ENCODE measurements at places on chromosomes 3 and 15.
A peak's percentile ranks its signal among the peaks of the same experiment; 100 is the strongest.

DNA sequence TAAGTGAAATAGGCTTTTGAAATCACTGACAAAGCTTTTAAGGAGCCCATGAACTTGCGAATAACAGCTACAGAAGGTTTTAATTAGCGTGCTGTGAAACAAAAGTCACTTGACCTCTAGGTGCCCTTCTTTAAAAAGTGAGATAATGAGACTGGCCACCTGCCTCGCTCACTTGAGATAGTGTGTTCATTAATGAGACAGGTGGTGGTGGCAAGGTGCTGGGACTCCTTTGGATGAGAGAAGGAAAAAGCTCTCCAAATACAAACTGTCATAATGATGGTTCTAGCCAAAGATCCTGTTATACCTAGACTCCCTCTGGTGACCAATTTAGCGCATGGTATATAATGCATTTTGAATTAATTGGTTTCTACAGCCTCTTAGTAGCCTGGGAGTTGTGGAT lies 22.7 kb upstream of the IREB2 start:
- no peak for DNase-seq

- DNase-seq, result no peak
Measured at GRCh38 chr3:155602307-155602706, 142.6 kb downstream of the PLCH1 start.

- DNase-seq, result no peak
Measured at GRCh38 chr3:13137941-13138832, 65.0 kb upstream of the IQSEC1 start.

DNA sequence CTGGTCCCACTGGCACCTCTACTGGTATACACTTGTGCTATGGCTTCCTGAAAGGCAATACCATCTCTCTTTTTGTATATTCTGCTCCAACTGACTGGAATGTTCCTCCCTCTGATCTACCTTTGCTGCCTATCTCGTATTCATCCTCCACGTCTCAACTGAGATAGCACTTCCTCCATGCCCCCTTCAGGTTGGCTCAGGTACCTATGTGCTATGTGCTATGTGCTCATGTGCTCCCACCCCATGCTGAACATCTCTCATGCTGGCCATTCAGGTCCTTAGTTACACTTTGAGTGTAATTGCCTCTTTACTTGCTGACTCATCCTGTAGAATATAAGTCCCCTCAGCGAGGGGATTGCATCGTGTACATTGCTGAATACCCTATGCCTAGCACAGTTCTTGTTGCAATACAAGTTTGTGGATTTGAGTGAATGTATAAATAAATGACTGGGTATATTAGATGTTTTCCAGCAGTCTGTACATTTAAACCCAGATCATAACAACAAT lies 156.9 kb downstream of the SOX2 start:
- DNase-seq, result peak; percentile 15

DNA sequence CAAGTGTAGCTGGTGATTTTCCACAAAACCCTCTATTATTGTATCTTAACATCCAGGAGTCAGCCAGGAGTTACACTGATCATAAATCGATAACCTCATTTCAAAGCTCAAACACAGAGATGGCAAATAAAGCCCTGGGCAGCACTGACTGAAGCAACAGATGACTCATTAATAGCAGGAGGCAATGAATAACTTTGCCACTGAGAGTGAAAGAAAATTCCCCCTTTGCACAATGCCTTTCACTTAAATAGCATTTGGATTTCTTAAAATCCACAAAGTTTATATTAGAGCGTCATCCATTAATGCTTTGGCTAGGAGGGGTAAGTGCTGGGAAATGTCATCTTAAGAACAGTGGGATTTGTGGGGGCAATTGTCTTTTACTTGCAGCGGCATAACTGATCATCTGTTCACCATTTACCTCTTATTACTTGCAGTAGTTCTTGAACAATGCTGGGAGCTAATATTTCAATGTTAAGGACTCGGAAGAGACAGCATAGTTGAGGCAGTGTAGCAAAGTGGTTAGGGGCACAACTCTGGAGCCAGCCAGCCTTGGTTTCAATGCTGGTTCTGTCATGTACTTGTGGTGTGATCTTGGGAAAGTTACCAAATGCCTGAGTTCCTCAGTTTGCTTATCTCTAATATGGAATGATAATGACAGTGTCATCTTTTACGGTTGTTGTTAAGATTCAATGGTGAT lies 630.4 kb upstream of the TBL1XR1 start:
- no peak for DNase-seq

DNA sequence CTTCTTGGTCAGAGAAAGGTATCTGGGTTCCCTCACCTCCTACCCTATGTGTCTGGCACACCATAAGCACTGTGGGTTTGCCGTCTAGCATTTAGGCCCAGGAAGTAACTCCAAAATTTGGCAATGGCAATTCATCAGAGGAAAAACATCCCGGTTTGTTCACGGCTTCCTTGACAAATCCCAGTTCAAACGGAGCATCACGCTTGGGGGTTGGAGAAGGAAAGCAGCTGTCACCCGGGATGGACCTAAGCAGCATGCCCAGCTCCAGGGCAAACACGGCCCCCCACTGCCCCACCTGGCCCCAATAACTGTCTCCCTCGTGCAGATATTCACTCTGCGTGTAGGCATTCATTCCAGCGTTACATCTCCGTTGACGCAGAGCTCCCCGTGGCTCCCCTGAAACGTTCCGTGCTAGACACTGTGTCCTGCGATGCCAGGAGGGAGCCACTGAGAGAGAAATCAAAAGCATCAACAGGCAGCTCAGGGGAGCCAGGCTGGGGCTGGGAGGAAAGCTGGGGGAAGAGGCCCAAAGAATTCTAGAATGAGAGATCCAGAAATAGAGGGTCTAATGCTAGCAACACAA lies 41.4 kb downstream of the NTRK3 start:
- no peak for DNase-seq

GRCh38 chr15:67150023-67150860 lies 84.8 kb downstream of the SMAD3 start:
- peak; percentile 51 for DNase-seq

DNA sequence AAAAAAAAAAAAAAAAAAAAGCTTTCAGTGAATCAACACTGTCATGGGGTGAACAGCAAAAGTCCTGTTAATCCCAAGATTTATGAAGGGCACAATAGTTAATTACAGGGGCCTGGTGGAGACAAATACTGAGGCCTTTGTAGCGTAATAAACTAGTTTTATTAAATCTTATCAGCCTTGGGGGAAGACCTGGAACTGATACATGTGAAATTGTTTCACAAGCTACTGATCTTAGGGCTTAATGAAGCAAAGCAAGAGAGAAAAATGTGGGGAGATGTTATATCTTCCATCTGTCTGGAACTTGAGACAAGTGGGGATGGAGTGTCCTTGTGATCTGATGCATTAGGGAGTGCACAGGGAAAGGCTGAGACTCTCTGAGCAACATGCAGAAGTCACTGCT lies 47.9 kb upstream of the OSBPL11 start:
- no peak for DNase-seq

DNA sequence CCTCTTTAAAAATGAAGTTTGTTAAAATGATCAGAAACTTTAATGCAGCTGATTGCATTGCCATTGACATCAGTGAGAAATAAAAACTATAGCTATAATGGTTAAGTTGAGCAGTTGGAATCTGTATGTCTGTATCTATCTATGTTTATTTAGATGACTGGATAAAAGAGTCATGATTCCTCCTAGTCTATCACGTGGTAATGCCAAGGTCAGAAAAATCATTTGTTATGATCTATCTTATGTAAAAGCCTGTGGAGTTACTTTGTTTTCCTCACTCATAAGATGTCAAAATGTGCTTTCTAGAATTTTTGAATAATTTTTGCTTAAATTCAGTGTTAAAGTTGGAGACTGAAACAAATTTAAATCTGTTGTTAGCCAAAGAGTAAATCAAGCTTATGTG lies 63.3 kb downstream of the MBNL1 start:
- DNase-seq, result no peak

- no peak for DNase-seq
Measured at GRCh38 chr3:31448035-31448881, 84.5 kb upstream of the STT3B start.

- DNase-seq, result no peak
Measured at GRCh38 chr3:65993134-65993900, 45.4 kb downstream of the MAGI1 start.

- DNase-seq, result no peak
Measured at GRCh38 chr3:13078163-13078905, 5.1 kb upstream of the IQSEC1 start.

GRCh38 chr3:172653004-172653572 lies 57.8 kb downstream of the NCEH1 start:
- no peak for DNase-seq

DNA sequence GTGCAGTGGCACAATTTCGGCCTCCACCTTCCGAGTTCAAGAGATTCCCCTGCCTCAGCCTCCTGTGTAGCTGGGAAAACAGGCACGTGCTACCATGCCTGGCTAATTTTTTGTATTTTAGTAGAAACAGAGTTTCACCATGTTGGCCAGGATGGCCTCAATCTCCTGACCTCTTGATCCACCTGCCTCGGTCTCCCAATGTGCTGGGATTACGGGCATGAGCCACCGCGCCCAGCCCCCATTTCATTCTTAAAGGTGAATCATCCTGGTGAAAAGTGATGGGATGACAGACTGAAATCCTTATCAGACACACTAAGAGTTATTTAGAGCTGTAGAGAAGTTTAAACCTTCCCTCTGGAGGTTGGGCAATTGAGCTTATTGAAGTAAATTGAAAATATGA lies 24.1 kb upstream of the SERPINI2 start:
- DNase-seq, result no peak

DNA sequence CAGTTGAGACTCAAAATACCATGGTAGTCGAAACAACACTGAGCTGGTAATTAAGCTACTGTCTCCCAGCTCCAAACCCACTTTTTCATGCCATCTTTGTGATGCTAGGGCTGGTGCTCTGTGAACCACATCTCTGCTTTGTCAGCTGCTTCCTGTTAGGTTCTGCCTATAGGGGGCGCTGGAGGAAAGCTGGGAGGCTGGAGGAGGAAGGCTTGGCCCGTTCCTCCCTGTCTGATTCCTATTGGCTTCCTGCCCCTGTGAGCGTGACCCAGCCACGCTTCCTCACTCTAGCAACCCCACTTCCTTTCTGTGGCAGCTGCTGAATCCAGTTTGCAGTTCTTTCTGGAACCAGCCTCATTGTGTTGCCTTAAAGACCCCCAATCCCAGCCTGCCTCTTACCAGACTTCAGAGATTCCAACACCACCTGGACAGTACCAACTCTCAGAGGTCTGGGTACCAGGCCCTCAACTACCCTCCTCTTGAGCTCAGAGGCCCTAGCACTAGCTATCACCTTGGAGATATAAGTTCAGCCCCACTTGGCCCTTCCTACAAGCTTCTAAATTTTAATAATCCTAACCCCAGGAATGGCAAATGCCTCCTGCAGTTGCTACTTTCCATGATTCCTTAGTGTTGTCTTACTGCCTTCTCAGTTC lies 120.9 kb downstream of the ERC2 start:
- peak; percentile 0 for DNase-seq

DNA sequence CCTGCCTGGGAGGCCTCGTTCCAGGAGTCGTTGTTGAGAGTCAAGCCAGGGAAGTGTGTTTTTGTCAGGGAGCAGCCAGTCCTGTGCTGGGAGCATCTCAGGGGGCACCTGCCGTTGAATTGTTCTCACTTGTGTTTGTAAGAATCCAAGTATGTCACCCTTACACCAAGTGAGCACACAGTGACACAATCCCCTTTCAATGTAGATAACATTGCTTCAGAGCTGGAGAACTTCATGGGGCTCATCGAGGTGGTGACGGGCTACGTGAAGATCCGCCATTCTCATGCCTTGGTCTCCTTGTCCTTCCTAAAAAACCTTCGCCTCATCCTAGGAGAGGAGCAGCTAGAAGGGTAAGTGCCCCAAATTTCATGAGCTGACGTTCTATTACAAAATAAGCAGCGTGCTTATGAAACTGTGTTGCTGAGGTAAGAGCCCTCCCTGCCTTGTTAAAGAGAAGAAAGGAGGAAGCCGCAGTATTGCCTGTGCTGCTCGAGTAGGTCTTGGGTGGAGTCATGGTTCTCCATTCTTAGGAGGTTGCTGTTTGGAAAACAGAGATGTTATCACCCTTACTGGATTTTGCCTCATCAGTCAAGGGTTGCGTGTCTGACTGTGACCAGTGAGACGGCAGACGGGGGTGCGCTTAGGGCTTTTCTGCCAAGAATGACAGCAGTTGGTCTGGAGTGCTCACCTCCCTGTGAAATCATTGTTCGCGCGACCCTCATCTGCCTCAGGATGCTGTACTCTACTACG lies 108.1 kb downstream of the PGPEP1L start:
- DNase-seq, result no peak

- no peak for DNase-seq
Measured at GRCh38 chr3:179528772-179529171, 34.0 kb upstream of the ACTL6A start.

- no peak for DNase-seq
Measured at GRCh38 chr3:99925584-99926230, 108.0 kb downstream of the CMSS1 start.

DNA sequence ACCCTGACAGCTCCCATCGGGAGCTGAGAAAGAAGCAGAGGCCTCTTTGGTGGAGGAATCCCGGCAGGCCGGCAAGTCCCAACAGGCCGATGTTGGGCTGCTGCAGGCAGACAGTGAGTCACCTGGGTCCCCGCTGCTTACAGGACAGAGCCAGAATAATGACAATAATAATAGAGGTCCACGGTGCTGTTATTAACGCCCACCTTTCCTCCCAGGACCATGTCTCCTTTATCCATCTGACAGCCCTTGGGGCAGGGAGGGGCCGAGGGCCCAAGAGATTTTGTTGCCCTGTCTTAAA lies 29.3 kb upstream of the MAGEF1 start:
- no peak for DNase-seq

DNA sequence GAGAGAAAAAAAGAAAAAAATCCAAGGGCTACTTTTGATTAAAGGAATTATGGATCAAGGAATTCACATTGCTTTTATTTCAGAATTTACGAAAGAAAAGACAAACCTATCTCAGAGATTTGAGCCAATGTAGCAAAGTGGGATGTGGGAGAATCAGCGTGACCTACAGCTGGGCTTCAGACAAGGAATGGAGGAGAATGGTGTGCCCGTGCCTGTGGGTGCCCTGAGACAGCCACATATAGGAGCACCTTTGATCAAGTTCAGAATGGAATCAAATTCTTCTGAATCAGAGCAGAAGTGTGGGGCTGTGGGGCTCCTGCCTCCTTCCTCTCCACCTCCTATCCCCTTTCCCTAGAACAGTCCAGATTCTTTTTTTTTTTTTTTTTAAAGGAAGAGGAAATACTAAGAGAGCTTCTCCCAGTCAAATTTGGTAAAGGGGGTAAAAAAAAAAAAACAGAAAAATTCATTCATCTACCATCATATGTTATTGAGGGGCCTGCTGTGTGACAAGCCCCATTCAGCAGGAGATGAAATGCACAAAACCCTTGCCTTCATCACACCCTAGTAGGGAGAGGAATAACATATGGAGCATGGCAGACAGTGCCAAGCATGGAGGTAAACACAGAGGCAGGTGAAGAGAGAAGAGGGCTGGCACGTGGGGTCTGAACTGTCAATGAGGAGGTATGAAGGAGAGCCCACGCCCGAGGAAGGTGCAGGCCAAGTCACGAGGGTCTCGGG lies 25.0 kb upstream of the MUSTN1 start:
- DNase-seq, result no peak

- DNase-seq, result no peak
Measured at GRCh38 chr15:66641485-66642315, 60.3 kb upstream of the SMAD6 start.
